ENCODE measurements at places on chromosomes 2 and 18.

DNA sequence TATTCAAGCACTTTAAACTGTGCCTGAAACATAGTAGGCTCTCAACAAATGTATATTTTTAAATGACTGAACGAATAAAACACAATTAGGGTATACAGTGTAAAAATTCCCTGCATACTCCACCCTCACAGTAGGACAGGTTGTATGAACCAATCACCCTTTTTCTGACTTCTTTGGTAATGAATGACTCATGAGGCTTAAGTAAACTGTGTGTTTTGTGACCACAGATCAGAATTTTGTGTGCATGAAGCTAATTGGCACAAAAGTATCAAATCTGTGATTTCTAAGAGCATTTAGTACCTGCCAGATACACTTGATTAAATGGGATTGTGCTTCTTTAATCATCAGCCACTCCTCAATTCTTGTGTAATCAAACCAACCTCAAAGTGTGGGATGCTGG is 109.9 kb upstream of the MAP4K3 start:
- no peak for DNase-seq

DNA sequence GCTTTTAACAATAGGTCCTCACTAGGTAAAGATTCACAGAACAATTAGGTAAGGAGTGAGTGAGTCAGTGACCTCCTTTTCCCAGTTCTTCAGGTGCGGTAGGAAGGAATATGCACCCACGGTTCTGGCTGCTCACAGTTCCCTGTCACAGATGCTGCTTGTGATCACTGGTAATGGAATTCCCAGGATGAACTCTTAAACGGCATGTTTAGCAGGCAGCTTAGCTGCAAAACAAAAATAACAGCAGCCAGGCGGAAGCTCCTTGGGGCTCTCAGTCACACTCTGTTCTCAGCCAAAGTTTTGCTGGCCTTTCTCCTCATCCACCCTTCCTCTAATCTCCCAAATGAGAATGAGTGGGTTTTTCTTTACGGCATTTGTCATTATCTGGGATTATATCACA is 274.5 kb downstream of the MYT1L start:
- no peak for DNase-seq

DNA sequence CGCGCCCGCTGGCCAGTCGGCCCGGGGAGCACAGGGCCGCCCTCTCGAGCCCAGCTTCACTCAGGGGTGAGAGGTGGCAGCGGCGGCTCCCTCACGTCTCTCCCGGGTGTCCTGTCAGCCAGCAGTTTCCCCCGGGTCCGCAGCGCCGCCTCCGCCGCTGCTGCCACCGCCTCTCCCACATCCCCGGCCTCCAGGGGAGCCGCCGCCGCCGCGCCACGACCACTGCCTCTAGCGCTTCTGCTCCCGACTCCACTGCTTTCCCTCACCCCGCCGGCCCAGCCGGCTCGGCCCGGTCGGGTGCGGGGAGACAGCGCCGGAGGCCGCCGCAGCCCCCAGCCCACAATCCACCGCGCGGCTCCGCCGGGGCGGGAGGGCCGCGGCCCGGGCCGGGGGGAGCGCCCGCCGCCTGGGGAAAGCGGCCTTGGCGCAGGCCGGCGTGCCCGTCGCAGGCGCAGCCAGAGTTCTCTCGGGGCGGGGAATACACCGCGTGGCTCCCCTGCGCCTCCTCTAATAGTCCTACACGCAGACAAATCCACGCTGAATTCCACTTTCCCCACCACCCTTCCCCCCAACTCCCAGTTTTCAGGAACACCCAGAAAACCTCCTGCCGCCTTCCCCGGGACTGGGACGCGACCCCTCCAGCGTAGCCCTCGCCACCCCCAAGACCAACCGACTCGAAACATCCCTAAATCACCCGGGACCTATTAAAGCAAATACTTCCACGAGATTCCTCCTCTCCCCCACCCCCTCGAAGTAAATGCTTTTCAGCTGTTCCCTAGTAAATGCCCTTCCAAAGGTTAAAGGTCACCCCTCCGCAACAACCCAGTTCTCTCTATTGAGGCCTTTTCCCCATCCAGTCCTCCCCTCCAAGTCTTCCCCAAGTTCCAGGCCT is at the start of gene VPS54:
TSS of gene VPS54 (minus strand) at position 346 of the 892 bp plus-strand sequence. CDS start 35,429 bp downstream, outside the sequence.
- DNase-seq: peak; percentile 38

DNA sequence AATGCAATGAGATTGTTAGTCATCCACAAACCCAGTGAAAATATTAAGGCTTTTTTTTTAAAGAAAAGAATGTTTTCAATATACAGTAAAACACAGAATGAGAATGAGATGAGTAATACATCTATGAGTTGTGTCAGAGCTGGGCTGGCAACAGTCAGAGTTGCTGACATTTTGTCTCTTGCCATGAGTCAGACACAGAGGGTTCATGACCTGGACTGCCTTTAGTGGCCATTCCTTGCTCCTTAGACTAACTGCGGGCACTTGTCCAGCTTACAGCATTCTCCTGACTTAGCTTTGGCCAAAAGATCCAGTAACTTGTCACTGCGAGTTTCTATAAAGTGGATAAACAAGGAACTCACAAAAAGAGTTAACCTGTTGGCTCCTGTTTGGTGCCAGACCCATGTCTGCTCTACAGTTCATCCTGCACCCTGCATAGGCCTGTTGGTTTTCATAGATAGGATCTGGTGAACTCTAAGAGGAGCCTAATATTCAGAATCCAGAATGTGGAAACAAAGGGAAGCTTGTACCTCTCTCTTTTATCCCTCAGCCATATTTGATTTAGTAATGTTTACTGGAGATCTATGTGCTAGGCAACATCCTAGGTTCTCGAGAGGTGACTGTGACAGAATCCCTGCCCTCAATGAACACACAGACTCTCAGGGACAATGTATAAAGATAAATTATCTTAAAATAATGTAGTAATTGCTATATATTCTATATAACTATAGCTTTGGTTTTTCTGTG is 391.5 kb upstream of the VWC2L start:
- no peak for DNase-seq

DNA sequence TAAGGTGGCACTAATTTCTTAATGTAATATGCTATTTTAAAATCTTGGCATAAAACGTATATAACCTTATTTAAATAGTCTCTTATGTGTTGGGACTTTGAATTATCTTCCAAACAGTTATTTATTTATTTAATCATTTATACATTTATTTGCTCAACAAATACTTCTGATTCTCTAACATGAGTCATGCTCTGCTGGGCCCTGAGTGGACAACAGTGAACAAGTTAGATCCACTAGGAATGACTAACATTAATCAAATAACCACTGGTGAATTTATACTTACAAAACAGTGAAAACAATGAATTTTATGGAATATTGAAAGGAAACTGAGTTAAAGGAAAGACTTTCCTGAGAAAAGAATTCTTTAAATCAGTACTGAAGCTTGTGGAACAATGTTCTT is 1257.2 kb upstream of the CHAC2 start:
- no peak for DNase-seq

- DNase-seq: no peak
Measured at GRCh38 chr2:48693645-48694044, 61.9 kb downstream of the LHCGR start.

DNA sequence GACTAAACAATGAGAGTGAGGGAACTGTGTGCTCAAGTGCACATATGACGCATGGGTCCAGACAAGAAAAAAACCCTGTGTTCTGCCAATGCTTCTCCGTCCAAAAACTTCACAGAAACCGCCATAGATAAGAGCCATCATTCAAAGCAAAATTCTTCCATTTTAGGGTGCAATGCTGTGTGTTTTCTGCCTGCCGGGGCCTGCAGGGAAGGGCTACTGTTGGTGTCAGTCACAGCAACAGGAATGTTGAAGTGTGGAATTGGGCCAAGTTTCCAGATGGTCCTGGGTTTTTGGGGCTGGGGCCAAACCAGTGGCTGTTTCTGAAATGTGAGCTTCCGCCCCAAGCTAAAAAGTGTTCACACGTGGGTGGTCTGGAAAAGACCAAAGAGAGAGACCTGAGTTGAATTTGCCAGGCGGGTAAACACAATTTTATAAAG is 677 bp upstream of the MC2R start:
- no peak for DNase-seq

GRCh38 chr2:9739531-9739964 is 103.7 kb upstream of the TAF1B start:
- DNase-seq: peak; percentile 25

- peak; percentile 14 for DNase-seq
Measured at GRCh38 chr2:190088917-190089316, 26.4 kb upstream of the MSTN start.

- no peak for DNase-seq
Measured at GRCh38 chr2:174774886-174775285, 10.6 kb upstream of the CHRNA1 start.

GRCh38 chr18:23626451-23627279 is 36.0 kb downstream of the ANKRD29 start:
- no peak for DNase-seq

DNA sequence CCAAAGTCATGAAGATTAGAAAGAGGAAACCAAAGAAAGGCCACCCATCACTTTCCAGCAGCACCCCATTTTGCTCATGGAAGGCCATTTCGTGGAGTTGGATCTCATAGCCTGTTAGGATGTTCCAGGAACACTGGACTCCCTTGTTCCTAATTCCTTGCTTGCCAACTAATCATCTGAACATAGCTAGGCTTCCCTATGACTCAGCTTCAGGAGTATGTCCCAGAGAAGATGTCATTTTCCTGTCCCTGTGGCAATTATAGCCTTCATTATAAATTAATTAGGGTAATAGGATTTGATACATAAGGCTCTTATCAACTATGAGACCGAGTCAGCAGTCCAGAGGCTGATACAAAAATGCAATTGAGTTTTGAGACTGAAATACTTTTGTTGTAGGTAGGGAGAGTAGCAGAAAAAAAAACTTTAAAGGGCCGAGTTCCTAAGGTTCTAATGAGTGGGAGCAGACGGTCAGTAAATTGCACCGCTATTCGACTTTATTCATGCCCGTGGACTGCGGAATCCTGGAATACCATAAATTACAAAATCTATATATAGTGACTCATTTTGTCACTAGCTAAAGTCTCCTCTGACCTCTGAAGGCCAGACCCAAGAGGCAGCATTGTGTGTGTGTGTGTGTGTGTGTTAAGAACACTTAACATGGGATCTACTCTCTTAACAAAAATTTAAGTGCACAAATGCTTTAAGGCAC is 311.8 kb downstream of the FBXO15 start:
- DNase-seq: no peak

DNA sequence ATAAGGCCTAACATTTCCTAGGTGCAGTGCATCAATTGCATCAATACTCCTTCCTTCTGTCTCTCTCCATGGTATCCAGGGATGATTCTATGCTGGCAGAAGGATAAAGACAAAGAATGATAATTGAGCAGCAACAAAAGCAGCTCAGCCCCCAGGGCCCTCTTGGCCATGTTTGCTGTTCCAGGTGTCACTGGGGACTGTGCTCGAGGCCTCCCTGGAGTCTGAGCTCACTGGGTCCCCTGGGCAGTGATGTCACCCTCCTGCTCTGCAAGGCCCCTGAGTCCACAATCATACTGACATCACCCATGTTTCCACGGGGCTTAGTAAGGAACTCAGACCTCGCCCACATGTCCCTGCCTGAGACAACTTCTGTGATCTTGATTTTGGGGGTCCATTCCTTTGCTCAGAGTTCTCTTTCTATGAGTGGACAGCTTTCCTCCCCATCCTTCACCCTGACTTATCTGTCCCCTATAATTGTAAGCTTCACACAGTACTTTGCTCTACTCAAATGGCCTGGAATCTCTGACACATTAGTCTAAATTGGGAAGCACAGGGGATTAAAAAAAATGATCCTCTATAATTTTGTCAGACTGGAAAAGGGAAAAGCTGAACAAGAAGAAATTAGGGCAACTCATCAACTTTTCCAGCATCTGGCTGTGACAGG is 15.8 kb upstream of the EXOC6B start:
- DNase-seq: no peak

DNA sequence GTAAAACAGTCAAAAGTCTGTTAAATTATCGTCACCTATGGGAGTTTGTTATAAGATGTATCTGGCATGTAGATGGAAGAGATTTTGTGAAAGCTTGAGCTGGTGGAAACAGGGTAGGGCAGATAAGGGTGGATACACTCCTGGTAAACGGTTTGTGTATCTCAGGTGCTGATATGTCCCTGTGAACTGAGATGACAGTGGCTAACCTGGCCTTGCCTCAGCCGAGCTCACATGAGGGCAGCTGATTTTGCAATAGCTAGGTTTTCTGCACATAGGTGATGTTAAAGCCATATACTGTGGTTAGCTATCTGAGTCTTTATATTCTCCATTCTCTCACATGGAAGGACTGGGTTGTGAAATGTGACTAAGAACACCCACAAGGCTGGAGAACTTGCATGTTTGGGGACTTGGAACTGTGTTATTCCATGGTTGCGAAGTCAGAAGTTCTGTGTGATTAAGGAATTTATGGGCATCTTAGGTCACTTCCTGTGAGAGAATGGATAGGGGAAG is 205.1 kb downstream of the TPGS2 start:
- DNase-seq: no peak
